ENCODE measurements at places on chromosomes 13 and 19.

DNA sequence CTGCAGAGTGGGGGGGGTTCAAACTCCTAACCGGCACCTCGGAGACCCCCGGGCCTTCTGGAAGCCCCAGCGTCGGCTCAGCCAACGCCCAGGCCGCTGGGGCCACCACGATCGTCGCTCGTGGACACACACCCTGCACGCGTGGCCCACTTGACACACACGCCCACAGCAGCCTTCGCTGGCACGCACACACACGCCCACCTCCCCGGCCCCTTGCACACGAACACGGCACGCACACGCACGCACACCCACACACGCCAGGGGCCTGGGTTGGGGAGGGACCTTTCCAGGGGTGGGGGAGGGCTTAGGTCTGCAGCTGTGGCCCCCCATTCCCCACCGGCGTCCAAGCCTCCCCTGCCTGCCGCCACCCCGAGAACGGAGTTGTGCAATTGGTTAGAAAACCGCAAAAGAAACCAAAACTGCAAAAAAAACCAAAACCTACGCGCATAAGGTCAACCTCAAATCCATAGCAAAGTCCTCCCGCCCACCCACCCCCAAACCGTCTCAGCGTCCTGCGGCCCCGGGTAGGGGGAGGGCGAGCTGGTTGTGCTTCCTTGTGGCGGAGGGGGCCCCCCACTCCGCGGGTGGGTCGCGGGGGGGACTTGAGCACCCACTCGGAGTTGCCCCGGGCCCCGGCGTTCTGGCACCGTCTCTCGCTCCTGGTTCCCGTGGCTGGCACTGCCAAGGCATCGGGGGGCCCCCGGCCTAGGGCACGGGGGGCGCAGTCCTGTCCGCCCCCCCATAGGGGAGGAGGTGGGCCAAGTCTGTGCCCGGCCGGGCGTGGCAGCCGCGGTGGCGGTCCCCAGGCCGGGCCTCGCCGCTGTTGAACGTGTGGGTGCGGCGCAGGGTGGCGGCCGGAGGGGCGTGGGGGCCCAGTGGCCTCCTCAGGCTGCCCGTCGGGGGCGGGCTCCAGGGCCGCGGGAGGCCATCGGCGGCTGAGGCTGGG lies 3.3 kb upstream of the LRG1 start:
- DNase-seq, result no peak

DNA sequence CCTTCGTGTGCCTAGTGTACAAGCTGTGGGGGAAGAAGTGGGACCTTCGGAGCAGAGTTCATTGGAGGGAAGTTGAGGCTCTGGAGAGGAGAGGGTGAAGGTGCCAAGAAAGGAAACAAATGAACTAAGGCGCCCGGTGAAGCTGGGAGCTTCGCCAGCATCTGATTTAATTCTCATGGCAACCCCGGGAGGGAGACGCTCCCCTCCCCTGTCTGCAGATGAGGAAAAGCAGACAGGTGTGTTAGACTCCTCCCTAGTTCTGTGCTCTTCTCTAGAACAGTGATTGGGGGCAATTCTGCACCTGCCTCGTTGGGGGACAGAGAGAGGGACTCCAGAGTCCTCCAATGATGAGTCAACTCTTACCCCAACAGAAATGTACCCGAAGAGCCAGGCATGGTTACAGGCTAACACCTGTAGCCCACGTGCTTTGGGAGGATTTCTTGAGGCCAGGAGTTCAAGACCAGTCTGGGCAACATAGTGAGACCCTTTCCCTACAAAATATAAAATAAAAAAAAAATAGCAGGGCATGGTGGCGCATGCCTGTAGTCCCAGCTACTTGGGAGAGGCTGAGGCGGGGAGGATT lies 4.2 kb downstream of the SSC5D start:
- DNase-seq, result peak; percentile 26

- peak; percentile 37 for DNase-seq
Observed at GRCh38 chr13:42478531-42479156, 95.3 kb upstream of the TNFSF11 start.

GRCh38 chr19:13401388-13401787 lies 104.9 kb downstream of the CACNA1A start:
- DNase-seq, result no peak

DNA sequence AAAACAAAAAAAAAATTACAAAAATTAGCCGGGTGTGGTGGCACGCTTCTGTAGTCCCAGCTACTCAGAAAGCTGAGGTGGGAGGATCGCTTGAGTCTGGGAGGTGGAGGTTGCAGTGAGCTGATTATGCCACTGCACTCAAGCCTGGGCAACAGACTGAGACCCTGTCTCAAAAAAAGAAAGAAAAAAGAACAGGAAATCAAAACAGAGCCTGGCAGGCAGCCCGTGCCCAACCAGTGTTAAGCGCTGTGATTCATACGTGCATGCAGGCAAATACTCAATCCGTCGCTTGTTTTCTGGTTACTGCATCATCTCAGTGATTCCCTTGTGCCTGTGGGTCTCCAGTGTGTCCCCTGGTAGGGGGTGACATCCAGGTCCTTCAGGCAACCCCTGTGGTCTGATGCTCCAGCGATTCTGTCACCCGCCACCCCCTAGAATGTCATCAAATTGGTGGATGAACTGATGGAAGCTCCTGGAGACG lies 18.1 kb downstream of the DDX39A start:
- DNase-seq, result no peak

GRCh38 chr13:109819874-109820273 lies 33.5 kb upstream of the IRS2 start:
- peak; percentile 34 for DNase-seq

DNA sequence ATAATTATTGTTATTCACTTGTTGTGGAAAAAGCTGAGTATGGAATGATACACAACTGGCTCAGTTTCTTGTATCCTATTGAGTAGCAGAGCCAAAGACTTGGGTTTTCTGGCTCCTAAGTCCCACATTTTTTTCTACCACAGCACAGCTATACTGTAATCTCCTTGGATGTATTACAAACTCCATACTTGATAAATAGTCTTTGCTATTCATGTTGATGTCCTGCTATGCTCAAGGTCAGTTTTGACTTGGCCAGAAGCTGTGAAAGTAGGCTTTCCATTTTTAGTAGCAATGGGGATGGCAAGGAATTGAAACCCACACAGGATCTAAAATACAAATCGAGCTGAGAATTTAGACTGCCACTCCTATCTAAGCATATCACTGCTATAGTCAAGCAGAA lies 79.1 kb downstream of the B3GLCT start:
- DNase-seq, result no peak

GRCh38 chr19:8311461-8312260 lies 3.5 kb upstream of the CD320 start:
- DNase-seq, result no peak

- DNase-seq, result peak; percentile 38
Observed at GRCh38 chr19:32041681-32042292, 303.6 kb upstream of the ZNF507 start.
